ENCODE measurements at places on chromosomes 3 and 15. TPM values are rescaled to one million over a fixed set of nuclear protein-coding genes. Genes with fewer than 3 reads are reported as not detected.

SLMAP gene
- 75.9 TPM for total RNA-seq

ARL14 gene
- total RNA-seq = 0.38 TPM

CCR1 gene
- 0.10 TPM for total RNA-seq

CHST14 gene
- 8.9 TPM for total RNA-seq

CHRNA7 gene
- total RNA-seq = 7.0 TPM

ALDH1L1 gene
- 2.5 TPM for total RNA-seq

ADGRG7 gene
- total RNA-seq = not detected

ATP13A5 gene
- 0.97 TPM for total RNA-seq

C3orf33 gene
- 8.8 TPM for total RNA-seq

NMD3 gene
- total RNA-seq = 55.0 TPM

NMNAT3 gene
- total RNA-seq = 15.2 TPM

GNAT1 gene
- 0.14 TPM for total RNA-seq

PROS1 gene
- 21.7 TPM for total RNA-seq

CPN2 gene
- 0.21 TPM for total RNA-seq

TRIP4 gene
- 11.6 TPM for total RNA-seq

CMTM7 gene
- 48.2 TPM for total RNA-seq

PAQR9 gene
- total RNA-seq = 2.0 TPM

SNTN gene
- total RNA-seq = 0.19 TPM

ANKRD63 gene
- 1.0 TPM for total RNA-seq

ANKRD34C gene
- 0.24 TPM for total RNA-seq

FEZF2 gene
- 1.6 TPM for total RNA-seq

SKIC8 gene
- 56.0 TPM for total RNA-seq

C3orf52 gene
- total RNA-seq = 2.7 TPM

MYL3 gene
- not detected for total RNA-seq

GUCA1C gene
- total RNA-seq = not detected

PLCB2 gene
- 0.56 TPM for total RNA-seq

ADAMTSL3 gene
- 0.08 TPM for total RNA-seq

TMEM43 gene
- total RNA-seq = 30.2 TPM

GRAMD2A gene
- 0.27 TPM for total RNA-seq

ITIH1 gene
- total RNA-seq = 0.71 TPM

SCN5A gene
- 1.9 TPM for total RNA-seq

GOLGA6B gene
- total RNA-seq = not detected

CTDSPL gene
- 9.1 TPM for total RNA-seq

ARNT2 gene
- 25.1 TPM for total RNA-seq

GPR62 gene
- total RNA-seq = 0.73 TPM

C15orf62 gene
- 2.5 TPM for total RNA-seq

STAC gene
- 5.7 TPM for total RNA-seq

EFCC1 gene
- 0.11 TPM for total RNA-seq

OXTR gene
- 2.1 TPM for total RNA-seq

GLDN gene
- total RNA-seq = 17.0 TPM

MKRN3 gene
- total RNA-seq = 37.0 TPM

DNASE1L3 gene
- total RNA-seq = 0.70 TPM
